ENCODE measurements at places on chromosomes 2 and 18. TPM values are rescaled to one million over a fixed set of nuclear protein-coding genes. Genes with fewer than 3 reads are reported as not detected.

DNA sequence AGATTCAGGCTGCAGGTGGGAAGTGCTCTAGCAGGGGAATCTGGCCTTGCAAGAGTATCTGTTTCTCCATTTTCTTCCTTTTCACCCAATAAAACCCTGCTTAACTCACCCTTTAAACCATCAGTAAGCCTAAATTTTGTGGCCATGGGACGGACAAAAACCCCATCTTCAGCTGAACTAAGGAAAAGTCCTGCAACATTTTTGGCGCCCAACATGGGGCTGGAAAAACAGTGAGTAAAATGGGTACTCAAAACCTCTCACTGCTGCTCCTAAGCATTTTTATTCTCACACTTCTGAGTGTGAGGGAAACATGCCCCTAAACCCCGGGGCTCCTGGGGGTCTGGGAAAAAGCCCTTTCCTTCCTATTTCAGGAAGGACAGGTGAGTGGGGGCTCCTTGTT is 414.3 kb downstream of the ZNF804A start:
- H3K4me3 ChIP-seq, result no peak overlapping the region
- DNase-seq, result no peak
- H3K4me1 ChIP-seq, result no peaks in the 10 kb centered on the region
- H3K27ac ChIP-seq, result no peak overlapping the region

GRCh38 chr2:216341121-216341520 is 31.2 kb downstream of the MARCHF4 start:
- H3K27ac ChIP-seq, result no peak overlapping the region
- H3K4me3 ChIP-seq, result no peak overlapping the region
- H3K36me3 ChIP-seq, result no peaks in the 10 kb centered on the region
- peaks cover 4% of the 10 kb centered on the region for H3K4me1 ChIP-seq
- DNase-seq, result no peak

DNA sequence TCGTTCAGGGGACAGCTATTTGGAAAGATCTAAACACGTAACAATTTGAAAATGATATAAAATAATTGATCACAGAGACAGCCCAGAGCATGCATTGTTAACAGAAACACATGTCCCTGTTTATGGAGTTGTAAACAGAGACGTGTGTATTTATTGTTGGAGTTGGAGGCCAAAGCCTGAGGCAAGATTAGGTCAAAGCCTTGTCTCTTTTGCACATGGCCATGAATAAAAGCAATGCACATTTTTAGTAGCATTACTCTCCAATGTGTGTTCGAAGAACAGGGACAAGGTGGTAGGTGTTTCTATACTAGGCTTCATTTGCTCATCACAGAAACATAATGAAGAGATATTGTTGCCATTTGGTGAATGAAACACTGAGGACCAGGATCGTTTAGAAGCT is 841.5 kb upstream of the FANCL start:
- H3K27ac ChIP-seq, result no peak overlapping the region
- no peak overlapping the region for H3K4me3 ChIP-seq
- H3K36me3 ChIP-seq, result no peaks in the 10 kb centered on the region
- H3K4me1 ChIP-seq, result no peaks in the 10 kb centered on the region
- no peak for DNase-seq

DNA sequence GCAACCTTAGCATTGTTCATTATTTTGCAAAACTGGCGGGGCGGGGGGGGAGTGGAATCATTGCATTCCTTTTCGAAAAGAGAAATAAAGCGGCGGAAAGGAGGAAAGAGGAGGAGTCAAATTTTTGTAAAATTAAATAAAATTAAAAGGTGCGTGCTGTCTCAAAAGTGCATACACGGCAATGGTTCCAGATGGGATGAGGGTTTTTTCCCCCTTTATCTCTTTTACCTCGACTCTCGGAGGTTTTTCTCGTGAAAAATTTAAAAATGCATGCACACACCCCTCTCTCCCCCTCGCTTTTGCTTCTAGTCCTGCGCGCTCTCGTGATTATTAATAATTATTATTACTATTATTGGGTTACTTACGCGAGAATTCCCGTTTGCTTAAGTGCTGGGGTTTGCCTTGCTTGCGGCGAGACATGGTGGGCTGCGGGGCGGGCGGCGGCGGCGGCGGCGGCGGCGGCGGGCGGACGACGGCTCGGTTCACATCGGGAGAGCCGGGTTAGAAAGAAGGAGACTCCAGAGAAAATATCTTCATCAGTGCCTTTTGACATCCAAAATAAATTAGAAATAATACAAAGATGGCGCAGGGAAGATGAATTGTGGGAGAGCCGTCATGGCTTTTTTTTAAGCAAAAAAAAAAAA is 481 bp downstream of the BCL11A start:
- peak overlapping the region; percentile 61 for H3K4me3 ChIP-seq
- H3K27ac ChIP-seq, result peak overlapping the region; percentile 82
- H3K27me3 ChIP-seq, result peaks cover 4% of the 10 kb centered on the region
- no peak for DNase-seq
- no peaks in the 10 kb centered on the region for H3K4me1 ChIP-seq
- H3K36me3 ChIP-seq, result no peaks in the 10 kb centered on the region

GRCh38 chr2:169221745-169222369 is 140.5 kb downstream of the LRP2 start:
- no peaks in the 10 kb centered on the region for H3K4me1 ChIP-seq
- DNase-seq, result no peak
- no peak overlapping the region for H3K4me3 ChIP-seq
- no peaks in the 10 kb centered on the region for H3K27me3 ChIP-seq

GRCh38 chr2:231632559-231633142 is 40.0 kb downstream of the TEX44 start:
- H3K27ac ChIP-seq, result no peak overlapping the region
- H3K27me3 ChIP-seq, result no peaks in the 10 kb centered on the region
- DNase-seq, result no peak
- H3K4me3 ChIP-seq, result no peak overlapping the region
- no peaks in the 10 kb centered on the region for H3K4me1 ChIP-seq

- no peak overlapping the region for H3K4me3 ChIP-seq
- peaks cover 5% of the 10 kb centered on the region for H3K4me1 ChIP-seq
- H3K27ac ChIP-seq, result no peak overlapping the region
These were observed 41.8 kb downstream of the NCK2 start for GRCh38 chr2:105786231-105787230.

DNA sequence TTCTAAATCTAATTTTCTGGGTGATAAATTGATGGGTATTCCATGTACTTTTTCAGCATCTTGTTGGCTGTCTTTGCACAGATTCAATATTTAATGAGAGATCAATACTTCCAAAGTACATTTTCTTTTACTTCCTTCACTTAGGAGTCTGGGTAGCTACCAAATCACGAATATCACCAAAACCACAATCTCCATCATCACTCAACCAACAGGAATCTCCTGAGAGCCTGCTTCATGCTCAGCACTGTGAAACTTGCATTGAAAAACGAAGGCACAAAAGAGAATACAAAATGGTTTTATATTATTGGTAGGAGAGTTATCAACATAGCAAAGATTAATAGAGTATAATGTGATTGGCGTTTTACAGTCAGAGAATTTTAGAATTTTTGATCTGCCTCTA is 261.5 kb upstream of the DSEL start:
- no peaks in the 10 kb centered on the region for H3K4me1 ChIP-seq
- H3K27me3 ChIP-seq, result no peaks in the 10 kb centered on the region
- H3K27ac ChIP-seq, result no peak overlapping the region

DNA sequence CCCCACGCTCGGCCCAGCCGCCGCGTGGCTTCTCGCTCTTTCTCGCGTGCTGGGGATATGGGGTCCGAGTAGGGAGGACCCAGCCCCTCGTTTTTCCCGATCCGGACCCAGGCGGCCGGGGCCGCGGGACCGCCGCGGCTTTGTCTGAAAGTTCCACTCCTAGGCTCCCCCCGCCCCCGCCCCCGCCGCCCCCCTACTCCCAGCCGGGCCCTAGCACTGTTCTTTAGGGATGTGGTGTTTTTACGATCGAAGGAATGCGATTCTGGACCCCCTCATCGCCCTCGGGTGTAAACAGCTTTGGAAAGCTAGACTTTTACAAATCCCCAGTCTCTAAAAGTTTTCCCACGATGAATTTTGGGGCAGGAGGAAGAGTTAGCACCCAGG is 819 bp downstream of the TGIF1 start:
- H3K27me3 ChIP-seq, result no peaks in the 10 kb centered on the region
- no peak for DNase-seq
- peak overlapping the region; percentile 99 for H3K27ac ChIP-seq
- no peaks in the 10 kb centered on the region for H3K36me3 ChIP-seq

DNA sequence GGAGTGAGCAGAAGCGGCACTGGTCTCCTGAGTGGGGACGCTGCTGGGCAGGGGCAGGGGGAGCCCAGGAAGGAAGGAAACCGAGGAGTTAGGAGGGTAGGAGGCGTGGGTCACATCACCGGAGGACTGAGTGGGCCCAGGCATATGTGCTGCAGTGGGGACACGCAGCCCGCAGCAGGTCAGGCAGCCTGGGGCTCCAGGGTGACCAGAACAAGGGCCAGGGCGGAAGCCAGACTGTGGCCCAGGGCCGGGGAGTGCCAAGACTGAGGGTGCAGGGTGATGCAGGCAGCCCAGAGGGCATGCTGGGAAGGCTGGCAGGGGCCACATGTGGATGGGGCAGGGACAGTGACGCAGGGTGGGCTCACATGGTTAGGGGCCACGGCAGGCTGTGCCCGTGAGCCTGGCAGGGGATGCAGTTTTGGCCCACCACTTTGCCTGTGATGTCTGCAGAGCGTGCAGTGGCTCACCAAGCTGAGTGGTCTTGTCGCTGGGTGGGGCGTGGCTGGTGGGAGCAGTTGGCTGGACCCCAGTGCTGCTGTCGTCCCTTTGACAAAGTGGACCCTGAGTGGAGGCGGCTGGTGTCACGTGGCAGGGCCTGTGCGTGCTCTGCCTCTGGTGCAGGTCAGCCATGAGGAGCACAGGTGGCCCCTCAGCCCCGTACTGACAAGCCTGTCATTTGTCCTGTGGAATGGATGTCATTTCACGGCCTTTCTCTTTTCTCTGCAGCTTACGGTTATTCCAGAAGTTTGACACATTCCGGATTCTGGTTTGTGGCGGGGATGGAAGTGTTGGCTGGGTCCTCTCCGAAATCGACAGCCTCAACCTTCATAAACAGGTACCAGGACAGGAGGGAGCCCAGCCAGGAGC is 87.1 kb downstream of the DGKD start:
- no peak overlapping the region for H3K4me3 ChIP-seq
- DNase-seq, result no peak

DNA sequence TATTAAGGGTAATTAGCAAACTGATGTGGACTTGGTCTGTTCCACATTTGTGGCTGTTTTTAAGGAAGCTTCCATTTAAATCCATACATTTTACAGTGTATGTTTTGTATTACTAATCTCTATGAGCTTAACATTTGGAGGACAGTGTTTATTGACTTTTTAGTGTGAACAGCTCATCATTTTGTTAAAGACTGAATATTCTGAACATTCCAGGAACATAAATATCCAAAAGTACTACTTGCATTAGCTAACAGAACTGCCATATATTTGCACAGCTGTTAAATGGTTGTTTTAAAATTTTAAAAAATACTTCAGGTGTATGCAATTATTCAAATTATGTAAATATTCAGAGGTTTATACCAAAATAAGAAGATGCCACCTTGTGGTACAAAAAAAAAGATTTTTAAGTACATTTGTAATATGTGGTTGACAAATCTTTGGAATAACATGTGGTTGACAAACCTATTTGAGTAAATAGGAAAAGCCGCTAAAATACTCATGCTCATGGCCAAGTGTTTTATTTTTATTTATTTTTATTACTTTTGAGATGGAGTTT is 439.7 kb upstream of the FANCL start:
- DNase-seq, result no peak
- H3K4me3 ChIP-seq, result no peak overlapping the region
- H3K27me3 ChIP-seq, result no peaks in the 10 kb centered on the region
- H3K4me1 ChIP-seq, result no peaks in the 10 kb centered on the region

GRCh38 chr2:221571551-221572218 is 419 bp downstream of the EPHA4 start:
- peak; percentile 15 for DNase-seq
- no peaks in the 10 kb centered on the region for H3K27me3 ChIP-seq
- H3K4me3 ChIP-seq, result peak overlapping the region; percentile 58
- H3K36me3 ChIP-seq, result no peaks in the 10 kb centered on the region
- peak overlapping the region; percentile 76 for H3K27ac ChIP-seq
- H3K4me1 ChIP-seq, result no peaks in the 10 kb centered on the region

DNA sequence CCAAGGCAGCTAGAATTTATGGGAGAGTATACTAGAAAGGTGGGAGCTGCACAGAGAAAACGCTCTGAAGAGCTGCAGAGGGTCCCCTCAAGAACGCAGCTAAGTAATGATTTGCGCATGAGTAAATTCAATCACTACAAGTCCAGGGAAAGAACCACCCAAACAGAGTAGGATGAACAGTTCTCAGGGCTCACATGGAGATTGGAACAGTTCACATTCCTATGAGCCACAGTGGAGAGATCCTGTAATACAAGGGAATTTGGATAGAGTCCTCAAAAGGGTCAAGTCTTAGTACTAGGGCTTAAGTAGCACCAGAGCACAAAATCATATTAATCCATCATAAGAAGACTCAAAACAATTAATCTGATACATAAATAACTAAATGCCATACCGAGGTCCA is 12.7 kb downstream of the OLA1 start:
- H3K27ac ChIP-seq, result no peak overlapping the region
- H3K27me3 ChIP-seq, result no peaks in the 10 kb centered on the region
- DNase-seq, result no peak
- no peaks in the 10 kb centered on the region for H3K36me3 ChIP-seq

DNA sequence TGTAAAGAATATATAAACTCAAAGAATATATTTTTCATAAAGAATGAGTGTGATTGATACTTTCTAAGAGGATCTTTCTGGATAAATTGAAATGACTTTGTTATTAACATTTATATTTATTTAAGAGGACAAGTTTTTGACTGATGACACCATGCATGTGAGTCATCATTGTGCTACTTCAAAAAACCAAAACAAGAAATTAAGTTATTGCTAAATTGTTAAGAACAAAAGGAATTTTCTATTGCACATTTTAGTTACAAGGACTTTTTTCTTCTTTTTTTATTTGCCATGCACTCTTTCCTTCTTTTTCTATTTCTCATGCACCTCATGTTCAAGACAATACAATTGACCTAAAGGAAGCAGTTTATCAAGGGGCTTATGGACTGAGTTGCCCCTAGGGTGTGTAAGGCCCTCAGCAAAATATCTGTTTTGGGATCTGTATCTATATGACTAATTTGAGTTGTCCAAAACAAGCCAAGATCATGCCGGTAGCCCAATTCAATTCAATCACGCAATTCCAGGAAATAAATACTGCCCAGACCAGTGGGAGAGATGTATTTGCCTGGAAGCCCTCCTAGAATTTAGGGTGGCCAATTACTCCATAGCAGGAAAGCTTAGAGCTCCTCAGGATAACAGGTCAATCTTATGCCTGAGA is 654.3 kb downstream of the METTL4 start:
- DNase-seq, result no peak
- no peaks in the 10 kb centered on the region for H3K4me1 ChIP-seq
- H3K27me3 ChIP-seq, result no peaks in the 10 kb centered on the region
- no peak overlapping the region for H3K27ac ChIP-seq
- no peak overlapping the region for H3K4me3 ChIP-seq
- H3K36me3 ChIP-seq, result no peaks in the 10 kb centered on the region

DNA sequence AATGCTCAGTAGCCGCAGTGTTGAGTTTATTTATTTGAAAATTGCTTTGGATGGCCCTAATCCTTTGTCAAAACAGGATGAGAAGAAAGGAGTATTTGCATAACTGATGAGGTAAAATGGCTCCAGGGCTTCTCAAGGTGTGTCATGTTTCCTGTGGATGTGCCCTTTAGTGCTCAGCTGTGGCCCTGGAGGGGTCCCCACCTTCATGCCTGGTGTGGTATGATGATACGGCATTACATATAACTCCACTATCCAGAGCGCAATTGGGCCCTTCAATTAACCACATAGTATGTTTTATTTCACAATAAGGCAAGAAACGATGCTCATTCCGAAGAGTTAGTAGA is 39.8 kb upstream of the TMEM178A start:
- no peak overlapping the region for H3K27ac ChIP-seq
- no peaks in the 10 kb centered on the region for H3K4me1 ChIP-seq
- H3K4me3 ChIP-seq, result no peak overlapping the region
- no peaks in the 10 kb centered on the region for H3K36me3 ChIP-seq

Gene LOXHD1
- not detected for total RNA-seq

Gene AQP12A
- not detected for total RNA-seq

Gene POTEC
- 6.5 TPM for total RNA-seq

Gene FMNL2
- total RNA-seq, result 9.8 TPM

Measured in prostate gland (tissue), 2 donors.